ENCODE measurements at places on chromosomes 11 and 22.

DNA sequence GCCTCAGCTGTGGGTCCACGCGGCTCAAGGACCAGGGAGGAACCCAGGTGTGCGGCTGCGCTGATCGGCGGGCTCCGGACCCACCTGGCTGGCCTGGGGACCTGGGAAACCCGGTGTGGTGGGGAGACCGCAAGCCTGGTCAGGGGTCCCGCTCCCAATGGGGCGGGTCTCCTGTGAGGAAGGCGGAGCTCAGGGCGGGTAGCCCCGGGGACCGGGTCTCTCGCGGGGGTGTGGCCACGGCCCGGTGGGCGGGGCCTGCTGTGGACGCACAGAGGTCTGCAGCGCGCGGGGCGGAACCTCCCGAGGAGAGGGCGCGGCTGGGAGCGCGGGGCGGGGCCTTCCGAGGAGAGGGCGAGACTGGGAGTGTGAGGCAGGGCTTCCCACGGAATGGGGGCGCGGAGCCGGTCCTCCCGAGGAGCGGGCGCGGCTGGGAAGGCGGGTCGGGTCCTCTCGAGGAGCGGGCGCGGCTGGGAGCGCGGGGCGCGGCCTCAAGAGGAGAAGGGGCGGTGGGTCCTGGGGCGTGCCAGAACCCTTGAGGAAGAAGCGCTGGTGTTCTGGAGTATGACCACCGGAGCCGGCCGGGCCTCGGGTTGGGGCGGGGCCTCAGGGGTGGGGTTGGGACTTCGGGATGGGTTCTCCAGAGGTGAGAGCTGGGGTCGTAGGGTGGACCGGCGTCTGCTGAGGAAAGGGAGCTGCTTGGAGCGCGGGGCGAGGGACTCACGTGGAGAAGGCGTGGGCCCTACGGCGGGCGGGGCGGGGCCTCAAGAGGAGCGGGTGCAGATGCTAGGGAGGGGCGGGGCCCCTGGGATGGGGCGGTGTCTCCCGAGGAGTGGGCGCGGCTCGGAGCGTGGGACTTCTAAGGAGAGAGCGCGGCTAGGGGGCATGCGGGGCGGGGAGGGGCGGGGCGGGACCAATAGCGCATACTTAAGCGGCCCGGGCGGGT lies 20.8 kb downstream of the DGCR6L start:
- peak; percentile 67 for DNase-seq

DNA sequence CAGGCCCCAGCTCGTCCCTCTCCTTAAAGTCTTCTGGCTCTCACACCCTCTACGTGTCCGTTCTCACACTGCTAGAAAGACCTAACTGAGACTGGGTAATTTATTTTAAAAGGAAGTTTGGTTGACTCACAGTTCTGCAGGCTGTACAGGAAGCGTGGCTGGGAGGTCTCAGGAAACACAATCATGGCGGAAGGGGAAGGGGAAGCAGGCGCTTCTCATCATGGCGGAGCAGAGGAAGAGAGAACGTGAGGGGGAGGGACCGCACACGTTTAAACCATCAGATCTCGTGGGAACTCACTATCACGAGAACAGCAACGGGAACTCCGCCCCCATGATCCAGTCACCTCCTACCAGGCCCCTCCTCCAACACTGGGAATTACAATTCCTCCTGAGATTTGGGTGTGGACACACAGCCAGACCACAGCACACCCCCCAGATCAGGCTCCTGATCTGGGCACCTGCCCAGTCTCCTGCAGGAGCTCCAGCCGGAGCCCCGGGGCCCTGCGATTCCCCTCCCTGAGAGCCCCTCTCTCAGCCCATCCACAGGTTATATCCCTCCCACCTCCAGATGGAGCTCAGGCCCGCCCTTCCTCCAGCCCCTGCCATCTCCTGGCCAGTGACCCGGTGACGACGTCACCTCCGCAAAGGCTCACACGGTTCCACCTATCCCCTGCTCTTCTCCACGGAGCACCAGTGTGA lies 170.2 kb downstream of the BRD1 start:
- no peak for DNase-seq

DNA sequence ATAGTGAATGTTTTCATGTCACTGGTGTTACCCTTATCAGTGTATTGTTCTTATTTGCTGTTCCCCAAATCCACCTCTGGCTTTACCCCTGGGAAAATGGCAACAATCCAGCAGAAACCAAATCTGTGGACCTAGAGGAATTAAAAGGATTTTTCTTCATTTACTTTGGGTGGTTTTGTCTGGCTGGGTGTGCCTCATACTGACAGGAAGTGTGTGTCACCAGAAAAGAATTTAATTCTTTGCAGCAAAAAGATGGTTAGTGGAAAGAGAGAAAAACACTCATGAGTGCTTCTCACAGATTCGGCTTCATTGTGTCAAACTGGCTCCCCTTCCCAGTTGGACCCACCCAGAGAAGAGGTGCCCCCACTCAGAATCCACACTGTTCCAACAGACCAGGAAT lies 38.9 kb downstream of the FZD4 start:
- no peak for DNase-seq

GRCh38 chr11:116123739-116124138 lies 619.5 kb upstream of the CADM1 start:
- no peak for DNase-seq

- DNase-seq = no peak
Observed at GRCh38 chr11:59973097-59973496, 9.3 kb downstream of the OOSP4A start.

GRCh38 chr11:63940786-63941185 lies 2.0 kb downstream of the NAA40 start:
- DNase-seq = no peak

DNA sequence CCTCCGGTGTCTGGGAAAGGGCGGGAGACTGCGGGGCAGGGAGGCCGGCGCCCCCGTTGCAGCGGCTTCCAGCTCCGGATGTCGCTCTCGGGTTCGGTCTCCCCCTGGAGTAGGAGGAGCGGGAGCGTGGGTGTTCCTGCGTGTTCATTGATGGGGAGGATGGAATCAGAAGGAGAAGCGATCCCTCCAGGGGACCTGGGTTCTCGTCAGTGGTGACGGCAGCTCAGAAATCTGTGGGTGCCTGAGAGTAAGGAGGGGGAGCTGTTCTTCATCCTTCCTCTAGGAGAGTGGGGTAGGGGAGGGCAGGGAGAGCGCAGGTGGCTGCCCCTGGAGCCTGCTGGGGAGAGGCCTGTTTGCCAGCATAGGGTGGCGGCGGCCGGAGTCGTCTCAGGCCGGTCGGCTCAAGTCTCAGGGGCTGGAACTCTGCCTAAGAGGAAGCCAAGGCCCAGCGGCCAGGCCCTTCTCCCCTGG lies 1.1 kb downstream of the UBASH3B start:
- no peak for DNase-seq

DNA sequence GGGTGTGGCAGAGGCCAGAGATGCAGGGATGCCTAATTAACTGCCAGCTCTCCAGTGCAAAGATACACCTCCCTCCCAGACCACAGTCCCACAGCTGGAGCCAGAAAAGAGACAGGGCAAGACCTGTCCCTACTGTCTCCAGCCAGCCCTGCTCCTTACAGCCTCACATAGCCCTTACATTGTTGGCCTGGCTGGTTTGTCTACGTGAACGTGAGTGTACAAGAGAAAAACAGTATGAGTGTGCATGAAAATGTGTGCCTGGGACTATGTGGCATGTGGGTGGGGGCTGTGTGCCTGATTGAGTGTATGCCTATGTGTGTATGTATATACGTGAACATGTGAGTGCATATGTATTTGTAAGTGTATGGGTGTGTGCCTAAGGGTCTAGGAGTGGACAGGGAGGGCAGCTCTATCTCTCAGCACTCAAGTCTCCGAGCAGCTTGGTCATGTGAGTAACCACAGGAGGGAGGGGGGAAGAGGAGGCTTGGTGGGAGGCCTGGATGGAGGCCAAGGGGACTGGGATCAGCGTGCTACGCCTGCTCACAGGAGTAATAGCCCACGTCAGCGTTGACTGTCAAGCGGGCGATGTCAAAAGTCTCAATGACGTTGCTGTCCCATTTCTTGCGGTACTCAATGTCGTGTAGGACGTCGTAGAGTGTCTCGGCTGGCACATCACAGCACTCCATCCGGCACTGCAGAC lies 6.6 kb upstream of the ARAP1 start:
- no peak for DNase-seq

DNA sequence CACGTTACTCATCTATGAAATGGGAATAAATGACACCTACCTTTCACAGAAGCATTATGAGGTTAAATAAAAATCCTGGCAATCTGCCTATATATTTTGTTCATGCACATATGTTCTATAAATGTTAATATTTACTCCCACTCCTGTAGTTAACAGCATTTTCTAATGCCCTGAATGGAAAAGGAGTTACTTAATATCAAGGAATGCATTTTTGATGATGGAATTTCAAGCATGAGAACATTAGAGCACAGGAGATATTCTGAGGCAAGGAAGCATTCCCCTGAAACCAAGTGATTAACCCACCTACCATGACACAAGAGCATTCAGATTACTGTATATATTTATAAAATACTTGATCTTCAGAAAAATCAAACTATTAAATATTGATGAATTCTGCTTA lies 102.1 kb downstream of the ARHGAP32 start:
- DNase-seq = no peak

DNA sequence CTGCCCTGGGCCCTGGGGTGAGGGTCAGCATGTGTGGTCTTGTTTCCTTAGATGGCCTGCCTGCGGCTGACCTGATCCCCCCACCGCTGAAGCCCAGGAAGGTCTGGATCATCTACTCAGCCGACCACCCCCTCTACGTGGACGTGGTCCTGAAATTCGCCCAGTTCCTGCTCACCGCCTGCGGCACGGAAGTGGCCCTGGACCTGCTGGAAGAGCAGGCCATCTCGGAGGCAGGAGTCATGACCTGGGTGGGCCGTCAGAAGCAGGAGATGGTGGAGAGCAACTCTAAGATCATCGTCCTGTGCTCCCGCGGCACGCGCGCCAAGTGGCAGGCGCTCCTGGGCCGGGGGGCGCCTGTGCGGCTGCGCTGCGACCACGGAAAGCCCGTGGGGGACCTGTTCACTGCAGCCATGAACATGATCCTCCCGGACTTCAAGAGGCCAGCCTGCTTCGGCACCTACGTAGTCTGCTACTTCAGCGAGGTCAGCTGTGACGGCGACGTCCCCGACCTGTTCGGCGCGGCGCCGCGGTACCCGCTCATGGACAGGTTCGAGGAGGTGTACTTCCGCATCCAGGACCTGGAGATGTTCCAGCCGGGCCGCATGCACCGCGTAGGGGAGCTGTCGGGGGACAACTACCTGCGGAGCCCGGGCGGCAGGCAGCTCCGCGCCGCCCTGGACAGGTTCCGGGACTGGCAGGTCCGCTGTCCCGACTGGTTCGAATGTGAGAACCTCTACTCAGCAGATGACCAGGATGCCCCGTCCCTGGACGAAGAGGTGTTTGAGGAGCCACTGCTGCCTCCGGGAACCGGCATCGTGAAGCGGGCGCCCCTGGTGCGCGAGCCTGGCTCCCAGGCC lies 12.7 kb downstream of the TMEM121B start:
- DNase-seq = no peak

GRCh38 chr11:17734986-17735817 lies 621 bp downstream of the KCNC1 start:
- no peak for DNase-seq

DNA sequence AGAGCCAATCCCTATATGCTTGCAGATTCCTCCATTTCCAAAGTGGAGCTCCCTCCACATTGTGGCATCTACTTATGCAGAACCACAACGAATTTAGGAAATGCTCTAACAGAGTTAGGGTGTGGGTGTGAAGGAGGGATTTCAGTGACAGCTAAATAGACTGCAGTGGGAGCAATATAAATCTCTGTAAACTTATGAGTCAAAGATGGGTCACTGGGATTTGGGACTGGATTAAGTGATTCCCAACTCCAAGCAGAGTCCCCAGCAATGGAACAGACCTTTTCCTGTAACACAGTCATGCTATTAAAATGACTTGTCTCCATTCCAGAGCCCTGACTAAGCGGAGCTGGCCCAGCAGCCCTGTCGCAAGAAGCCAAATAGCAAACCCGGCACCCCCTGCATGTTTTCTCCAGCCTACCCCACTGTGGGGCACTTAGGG lies 36.6 kb downstream of the RPL27A start:
- DNase-seq = no peak

DNA sequence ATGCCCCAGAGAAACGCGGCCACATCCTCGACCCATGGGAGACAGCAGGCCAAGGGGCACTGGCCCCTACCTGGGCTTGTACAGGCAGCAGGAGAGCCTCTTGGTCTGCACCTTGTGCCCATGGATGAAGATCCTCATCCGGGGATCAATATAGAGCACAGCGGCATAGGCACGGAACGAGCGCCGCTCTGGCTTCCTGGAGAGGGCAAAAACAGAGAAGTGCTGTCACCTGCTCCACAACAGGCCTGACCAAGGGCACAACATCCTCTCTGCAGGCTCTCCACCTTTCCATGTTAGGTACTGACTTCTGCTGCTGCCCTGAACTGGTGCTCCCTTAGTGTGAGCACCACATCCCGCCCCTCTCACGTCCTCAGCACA lies 27.2 kb downstream of the MORC2 start:
- no peak for DNase-seq

DNA sequence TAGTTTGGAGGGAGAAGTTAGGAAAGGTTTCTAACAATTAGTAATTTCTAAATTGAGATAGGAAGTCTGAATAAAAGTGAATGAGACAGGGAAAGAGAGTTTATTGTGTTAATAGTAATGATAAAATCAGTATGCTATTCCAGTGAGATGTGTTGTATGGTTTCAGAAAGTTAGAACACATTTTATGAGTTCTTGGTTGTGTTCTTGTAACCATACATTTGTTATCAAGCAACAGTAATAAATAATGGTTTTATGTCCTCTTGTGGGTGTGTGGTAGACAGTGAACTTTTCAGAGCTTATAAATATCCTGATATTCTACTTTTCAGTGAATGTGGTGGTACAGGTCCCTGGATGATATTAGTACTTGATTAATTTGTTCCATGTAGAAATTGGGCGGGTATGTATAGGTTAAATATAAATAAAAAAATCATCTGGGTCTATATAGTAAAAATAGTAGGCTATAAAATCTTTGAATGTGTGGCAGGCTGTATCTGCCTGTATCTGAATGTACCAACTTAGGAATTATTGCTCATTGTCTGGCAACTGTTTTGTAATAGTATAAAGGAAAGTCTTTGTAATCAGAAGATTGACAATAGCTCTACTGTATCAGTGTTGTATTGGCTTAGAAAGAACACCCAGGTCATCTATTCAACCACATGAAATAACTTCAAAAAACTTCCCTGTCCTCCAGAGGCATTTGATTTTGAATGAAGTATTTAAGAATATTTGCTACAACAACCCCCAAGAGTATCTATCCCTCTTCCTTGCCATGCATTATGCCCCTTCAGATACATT lies 54.8 kb downstream of the UVRAG start:
- DNase-seq = no peak

GRCh38 chr11:17328871-17329494 lies 22.6 kb upstream of the NCR3LG1 start:
- no peak for DNase-seq
